ENCODE measurements at places on chromosomes 2 and 18. TPM values are rescaled to one million over a fixed set of nuclear protein-coding genes. Genes with fewer than 3 reads are reported as not detected.
A peak's percentile ranks its signal among the peaks of the same experiment; 100 is the strongest.

DNA sequence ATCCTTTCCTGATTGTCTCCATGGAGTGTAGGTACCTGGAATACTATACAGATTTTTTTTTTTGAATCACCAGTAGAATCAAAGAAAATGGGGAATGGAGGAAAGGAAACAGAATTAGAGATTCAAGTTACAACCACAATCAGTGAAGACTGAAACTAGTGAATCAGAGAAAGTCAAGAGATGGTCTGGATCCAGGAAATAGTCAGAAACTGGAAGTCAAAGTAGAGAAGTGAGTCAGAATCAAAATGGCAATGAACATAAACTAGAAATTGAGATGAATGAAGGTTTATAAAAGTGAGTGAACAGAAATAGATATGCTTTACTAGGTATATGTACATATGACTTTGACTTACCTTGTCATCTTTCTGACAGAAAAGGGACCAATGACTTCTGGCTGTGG, 579.0 kb downstream of the PLCL1 start:
- DNase-seq = no peak

- DNase-seq = peak; percentile 52
These were observed at the start of gene ASXL3 for GRCh38 chr18:33577685-33578517. TSS of gene ASXL3 (plus strand) at chr18:33578219. CDS start at chr18:33578632, 413 bp downstream.

The GPBAR1 gene
- 49.3 TPM for total RNA-seq

DNA sequence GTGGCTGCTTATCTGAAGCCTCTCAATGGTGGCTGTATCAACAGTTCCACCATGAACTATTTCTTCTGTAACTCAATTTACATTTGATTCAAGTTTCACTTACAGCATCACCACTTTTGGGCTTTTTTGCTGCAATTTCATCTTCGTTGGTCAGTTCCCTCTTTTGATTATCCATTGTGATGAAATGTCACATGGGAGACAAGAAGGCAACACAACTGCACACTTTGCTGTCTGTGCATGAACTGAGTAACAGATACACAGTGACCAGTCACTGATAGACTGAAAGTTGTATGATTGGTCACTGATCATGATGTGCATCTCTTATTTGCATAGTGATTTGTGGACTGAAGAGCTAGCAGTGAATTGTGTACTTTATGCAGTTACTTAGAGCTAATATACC, 130.7 kb upstream of the RNF152 start:
- DNase-seq = no peak

The MARCO gene
- 1.1 TPM for total RNA-seq

DNA sequence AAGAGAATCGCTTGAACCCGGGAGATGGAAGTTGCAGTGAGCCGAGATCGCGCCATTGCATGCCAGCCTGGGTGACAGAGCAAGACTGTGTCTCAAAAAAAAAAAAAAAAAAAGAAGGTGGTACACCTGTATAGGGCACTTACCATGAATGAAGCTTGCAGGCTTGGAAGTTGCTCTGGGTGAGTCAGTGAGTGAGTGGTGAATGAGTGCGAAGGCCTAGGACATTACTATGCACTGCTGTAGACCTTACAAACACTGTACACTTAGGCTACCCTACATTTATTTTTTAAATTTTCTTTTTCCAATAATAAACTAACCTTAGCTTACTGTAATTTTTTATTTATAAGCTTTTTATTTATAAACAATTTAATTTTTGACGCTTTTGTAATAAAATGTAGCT, 78.4 kb upstream of the ATG16L1 start:
- DNase-seq = no peak

DNA sequence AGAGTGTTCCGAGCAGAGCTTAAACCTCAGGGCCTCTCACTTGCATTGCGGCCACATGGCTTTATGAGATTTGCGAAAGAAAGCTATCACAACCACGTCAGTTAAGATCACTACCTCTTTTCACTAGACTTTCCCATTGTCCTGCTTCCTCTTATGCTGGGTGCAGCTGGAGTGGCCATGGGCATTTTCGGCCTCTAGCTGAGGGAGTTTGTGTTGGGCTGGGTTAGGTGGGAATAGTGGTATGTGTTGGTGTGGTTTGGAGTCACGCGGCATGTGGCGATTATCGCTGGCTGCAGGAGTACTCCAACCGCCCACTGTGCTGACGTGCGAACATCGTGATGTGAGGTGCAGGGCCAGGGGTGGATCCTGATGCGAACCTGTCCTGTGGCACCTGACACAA, 27.1 kb downstream of the RALB start:
- DNase-seq = no peak

DNA sequence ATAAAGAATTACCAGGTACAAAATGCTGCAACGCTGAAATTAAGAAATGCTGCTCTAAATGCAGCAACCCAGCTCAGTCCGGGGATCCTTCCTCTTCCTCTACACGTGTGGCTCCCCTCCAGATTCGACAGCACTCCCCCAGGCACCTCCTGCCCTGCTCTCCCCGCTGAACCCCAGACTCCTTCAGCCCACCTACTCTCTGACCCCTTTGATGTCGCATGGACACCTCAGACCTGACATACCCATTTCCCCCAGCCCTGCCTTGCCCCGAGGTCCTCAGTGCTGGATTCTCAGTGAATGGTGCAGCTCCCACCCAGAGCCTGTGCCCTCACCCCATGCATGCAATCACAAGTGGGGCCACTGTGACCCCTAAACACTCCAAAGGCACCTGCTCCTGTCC, 4.6 kb upstream of the ADRA2B start:
- no peak for DNase-seq

The ADRA2B gene
- total RNA-seq = 0.95 TPM

- no peak for DNase-seq
These were observed 52.8 kb upstream of the OTOF start for GRCh38 chr2:26530696-26531095.

DNA sequence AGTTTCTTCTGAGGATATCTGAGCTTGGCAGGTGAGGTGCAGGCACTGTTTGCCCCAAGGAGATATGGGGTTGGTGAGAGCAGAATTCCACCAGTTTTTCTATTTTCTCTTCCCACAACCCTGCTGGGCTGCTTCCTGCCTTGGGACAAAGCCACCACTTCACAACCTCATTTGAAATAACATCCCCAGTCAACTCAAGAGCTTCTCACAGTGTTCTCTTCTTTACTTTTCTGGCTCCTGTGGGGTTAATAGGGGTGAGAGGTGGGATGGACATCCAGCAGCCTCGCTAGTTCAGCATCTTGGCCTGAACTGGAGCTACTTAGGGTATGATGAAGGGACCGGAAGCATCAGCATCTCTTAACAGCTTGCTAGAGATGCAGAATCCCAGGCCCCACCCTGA, 106.3 kb downstream of the SLC4A3 start:
- DNase-seq = no peak

The TCF23 gene
- total RNA-seq = 0.12 TPM
